Kidney epithelial cell (primary cell): ENCODE measurements at places on chromosomes 1 and 21. TPM values are rescaled to one million over a fixed set of nuclear protein-coding genes. Genes with fewer than 3 reads are reported as not detected.

KIF26B gene
- total RNA-seq, result 14.6 and 19.6 TPM in 2 replicates

PTGFR gene
- 0.21 and 0.38 TPM in 2 replicates for total RNA-seq

FBXO44 gene
- 14.4 and 23.6 TPM in 2 replicates for total RNA-seq

ANGPTL1 gene
- not detected in 2 replicates for total RNA-seq

TLCD4 gene
- 3.0 and 4.0 TPM in 2 replicates for total RNA-seq

MRPS21 gene
- total RNA-seq, result 56.8 and 66.7 TPM in 2 replicates

CD1E gene
- not detected in 2 replicates for total RNA-seq

DEPDC1 gene
- total RNA-seq, result 8.9 and 10.7 TPM in 2 replicates

JAM2 gene
- total RNA-seq, result 2.0 and 3.6 TPM in 2 replicates

HDGF gene
- total RNA-seq, result 271 and 296 TPM in 2 replicates

PADI1 gene
- 1.3 and 2.4 TPM in 2 replicates for total RNA-seq

MARK1 gene
- 6.1 and 9.5 TPM in 2 replicates for total RNA-seq
